Activated B cell treated with CpG ODN at 0.5 μM for 24 hours (primary cell): ENCODE measurements at places on chromosomes 4 and X. TPM values are rescaled to one million over a fixed set of nuclear protein-coding genes. Genes with fewer than 3 reads are reported as not detected.

Gene NAA11
- not detected in 2 replicates for total RNA-seq

Gene EGF
- not detected in 2 replicates for total RNA-seq

DNA sequence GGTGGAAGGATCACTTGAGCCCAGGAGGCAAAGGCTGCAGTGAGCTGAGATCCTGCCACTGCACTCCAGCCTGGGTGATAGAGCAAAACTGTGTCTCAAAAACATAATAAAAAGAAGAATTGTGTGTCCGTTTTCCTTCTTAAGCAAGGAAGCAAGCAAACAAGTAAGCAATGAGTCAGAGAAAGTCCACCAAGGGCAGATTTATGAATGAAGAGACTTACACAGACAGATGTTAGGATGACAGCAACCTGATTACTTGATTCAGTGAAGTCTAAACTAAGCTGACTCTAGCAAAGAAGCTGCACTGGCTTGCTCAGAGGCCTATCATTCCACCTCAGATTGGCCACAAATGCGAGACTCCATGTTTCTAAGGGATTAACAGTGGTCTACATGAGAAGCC lies 34.1 kb upstream of the SCML1 start:
- no peak for DNase-seq

- DNase-seq, result no peak
Observed at GRCh38 chrX:24398766-24399165, 38.3 kb downstream of the SUPT20HL1 start.

- DNase-seq, result no peak
Observed at GRCh38 chr4:151822331-151822730, 61.5 kb upstream of the GATB start.

GRCh38 chr4:185875316-185875907 lies 63.4 kb upstream of the SORBS2 start:
- no peak for DNase-seq

DNA sequence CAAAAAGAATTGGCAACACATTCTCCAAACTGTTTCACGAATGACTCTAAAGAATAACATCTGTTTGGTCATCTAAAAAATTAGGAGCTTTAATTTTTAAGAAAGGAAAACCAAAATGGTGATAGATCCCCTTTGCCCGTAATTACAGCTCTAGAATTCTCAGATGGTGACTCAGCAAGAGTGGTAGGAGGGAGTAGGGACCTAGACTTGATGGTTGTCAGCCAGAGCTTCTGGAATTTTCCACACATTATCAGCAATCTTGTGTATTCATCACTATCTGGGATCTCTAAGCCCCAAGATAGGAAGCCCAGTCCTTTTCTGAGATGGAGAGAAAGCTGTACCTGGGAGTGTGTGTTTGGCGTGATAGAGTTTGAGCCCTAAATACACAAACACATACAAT lies 103.9 kb upstream of the RAB40AL start:
- DNase-seq, result no peak

DNA sequence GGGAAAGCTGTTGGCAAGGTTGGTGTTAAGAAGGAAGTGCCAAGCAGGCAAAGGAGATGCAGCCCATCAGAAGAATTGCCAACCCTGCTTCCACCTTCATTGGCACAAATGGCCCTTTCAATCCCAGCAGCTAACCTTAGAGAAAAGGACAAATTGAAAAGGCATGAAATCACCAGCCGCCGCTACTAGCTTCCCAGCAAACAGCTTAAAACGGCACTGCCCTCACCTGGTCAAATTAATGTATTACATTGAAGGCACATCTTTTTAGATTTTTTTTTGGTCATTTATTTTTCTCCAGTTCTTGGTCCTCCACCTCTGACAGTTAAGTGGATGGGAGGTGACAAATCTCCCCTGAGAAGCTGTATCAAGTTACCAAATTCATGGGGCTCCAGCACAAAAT lies 51.0 kb upstream of the NHSL2 start:
- DNase-seq, result no peak
